ENCODE measurements at places on chromosomes 5 and 9. TPM values are rescaled to one million over a fixed set of nuclear protein-coding genes. Genes with fewer than 3 reads are reported as not detected.

The DNM1 gene
- 1.1 TPM for total RNA-seq

The WDR31 gene
- total RNA-seq = 2.1 TPM

The DDX4 gene
- total RNA-seq = not detected

The CXCL14 gene
- not detected for total RNA-seq

The ECM2 gene
- 8.2 TPM for total RNA-seq

The CDKN2B gene
- 4.4 TPM for total RNA-seq

The DAB2IP gene
- total RNA-seq = 36.7 TPM

The LCN1 gene
- total RNA-seq = not detected

The PCDHGA4 gene
- 4.0 TPM for total RNA-seq

The C9orf50 gene
- 0.13 TPM for total RNA-seq

The RAPGEF1 gene
- total RNA-seq = 16.5 TPM

The PSAT1 gene
- 8.7 TPM for total RNA-seq

The LAMC3 gene
- total RNA-seq = 0.12 TPM

The CCL27 gene
- not detected for total RNA-seq

The PHF19 gene
- 38.3 TPM for total RNA-seq

The ELAVL2 gene
- total RNA-seq = 0.12 TPM

The CATSPER3 gene
- total RNA-seq = 0.25 TPM

The C5orf52 gene
- not detected for total RNA-seq

The LCN6 gene
- not detected for total RNA-seq

The CDKN2A gene
- total RNA-seq = 10.7 TPM

The CRB2 gene
- total RNA-seq = not detected

The CDH9 gene
- not detected for total RNA-seq

The SPINK13 gene
- not detected for total RNA-seq

The PPP1R26 gene
- total RNA-seq = 10.5 TPM

The CDC26 gene
- 56.0 TPM for total RNA-seq

The RNF183 gene
- not detected for total RNA-seq

The FRMPD1 gene
- not detected for total RNA-seq

The LSM11 gene
- 3.2 TPM for total RNA-seq

The DMRT2 gene
- total RNA-seq = not detected

The PDLIM4 gene
- 12.3 TPM for total RNA-seq

The SCGB3A1 gene
- not detected for total RNA-seq

The SH3GL2 gene
- not detected for total RNA-seq

The NR6A1 gene
- total RNA-seq = under 0.01 TPM

The OGN gene
- 2.0 TPM for total RNA-seq

The FOXD4 gene
- 0.06 TPM for total RNA-seq

The CCNB1 gene
- total RNA-seq = 124 TPM

The IL9 gene
- not detected for total RNA-seq

The TRAF1 gene
- total RNA-seq = 56.1 TPM

The BHMT gene
- total RNA-seq = not detected

The PDE6A gene
- total RNA-seq = not detected

The LRRC70 gene
- 1.3 TPM for total RNA-seq

The CLK4 gene
- 32.2 TPM for total RNA-seq

The NCS1 gene
- total RNA-seq = 33.2 TPM

The NKD2 gene
- total RNA-seq = 3.7 TPM

The ANGPTL2 gene
- 56.7 TPM for total RNA-seq

The PPP3R2 gene
- not detected for total RNA-seq

The DCTN3 gene
- total RNA-seq = 175 TPM

The PCDHA9 gene
- total RNA-seq = 0.06 TPM

The OTP gene
- not detected for total RNA-seq

The ADAMTSL2 gene
- 0.79 TPM for total RNA-seq

The SLCO6A1 gene
- total RNA-seq = not detected

The SLC36A3 gene
- not detected for total RNA-seq

The FAM170A gene
- not detected for total RNA-seq

The TIMD4 gene
- total RNA-seq = not detected

The RAI14 gene
- total RNA-seq = 89.8 TPM

The ADAMTSL1 gene
- total RNA-seq = 115 TPM

The GALNT12 gene
- 12.9 TPM for total RNA-seq
